ENCODE measurements at places on chromosomes 7 and 10.
A peak's percentile ranks its signal among the peaks of the same experiment; 100 is the strongest.

- DNase-seq, result peak; percentile 26
Measured at GRCh38 chr7:21507627-21508343, 35.1 kb upstream of the DNAH11 start.

GRCh38 chr7:41114131-41114530, 588.8 kb downstream of the INHBA start:
- no peak for DNase-seq

- DNase-seq, result no peak
Measured at GRCh38 chr10:26169466-26169865, 47.1 kb upstream of the GAD2 start.

- DNase-seq, result peak; percentile 63
Measured at GRCh38 chr7:134140889-134141867, 14.0 kb downstream of the LRGUK start.

GRCh38 chr10:60916025-60916424, 28.0 kb downstream of the RHOBTB1 start:
- DNase-seq, result no peak

GRCh38 chr7:77242554-77242953, 42.9 kb upstream of the FGL2 start:
- no peak for DNase-seq
